ENCODE measurements at places on chromosomes 7 and 10.

DNA sequence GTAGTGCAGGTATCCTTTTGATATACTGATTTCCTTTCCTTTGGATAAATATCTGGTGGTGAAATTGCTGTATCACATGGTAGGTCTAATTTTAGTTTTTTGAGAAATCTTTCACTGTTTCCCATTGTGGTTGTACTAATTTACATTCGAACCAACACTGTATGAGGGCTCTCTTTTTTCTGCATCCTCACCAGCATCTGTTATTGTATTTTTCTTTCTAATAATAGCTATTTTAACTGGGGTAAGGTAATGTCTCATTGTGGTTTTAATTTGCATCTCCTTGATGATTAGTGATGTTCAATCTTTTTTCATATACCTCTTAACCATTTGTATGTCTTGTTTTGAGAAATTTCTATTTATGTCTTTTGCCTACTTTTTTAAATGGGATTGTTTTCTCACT lies 335.4 kb upstream of the MTPN start:
- no peak for DNase-seq

GRCh38 chr10:74991435-74991834 lies 120.0 kb upstream of the SAMD8 start:
- no peak for DNase-seq

DNA sequence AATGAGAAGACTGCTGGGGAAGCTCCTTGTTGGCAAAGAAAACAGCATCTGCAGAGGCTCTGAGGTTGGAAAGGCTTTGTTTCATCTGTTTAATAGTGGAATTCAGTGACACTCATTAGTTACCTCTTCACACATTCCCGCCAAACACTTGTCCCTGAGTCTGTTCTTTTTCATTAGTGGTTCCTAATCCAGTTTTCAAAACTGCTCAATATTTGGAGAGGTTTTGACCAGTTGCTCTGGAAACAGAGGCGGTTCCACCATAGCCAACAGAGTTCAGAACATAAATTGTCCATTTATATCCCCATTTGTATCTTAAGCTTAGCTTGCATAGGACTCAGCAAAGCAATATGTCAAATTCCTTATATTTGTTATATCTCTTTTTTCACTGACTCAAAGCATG lies 754.6 kb downstream of the AUTS2 start:
- DNase-seq: no peak

- no peak for DNase-seq
Observed at GRCh38 chr10:829241-829640, 102.3 kb downstream of the LARP4B start.

DNA sequence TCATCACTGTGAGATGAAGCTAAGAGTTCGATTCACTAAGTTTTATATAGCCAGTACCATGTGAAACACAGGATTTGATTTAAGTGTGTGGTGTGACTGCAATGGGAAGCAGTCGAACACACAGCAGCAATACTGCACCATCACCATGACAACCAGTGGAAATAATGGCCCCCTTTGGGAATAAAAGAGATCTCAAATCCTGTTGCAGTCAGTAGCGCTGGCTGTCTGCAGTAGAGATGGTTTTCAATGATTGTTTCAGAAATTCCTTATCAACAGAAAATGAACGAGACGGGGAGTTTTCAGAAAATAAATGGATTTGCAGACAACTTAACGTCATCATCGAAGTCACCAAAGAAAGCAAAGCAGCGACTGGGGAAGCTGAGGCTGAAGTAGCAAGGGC lies 91.0 kb downstream of the PTPRE start:
- DNase-seq: no peak

GRCh38 chr10:110035070-110035921 lies 27.5 kb downstream of the ADD3 start:
- no peak for DNase-seq

- no peak for DNase-seq
Observed at GRCh38 chr10:60335708-60336107, 54.0 kb downstream of the ANK3 start.

DNA sequence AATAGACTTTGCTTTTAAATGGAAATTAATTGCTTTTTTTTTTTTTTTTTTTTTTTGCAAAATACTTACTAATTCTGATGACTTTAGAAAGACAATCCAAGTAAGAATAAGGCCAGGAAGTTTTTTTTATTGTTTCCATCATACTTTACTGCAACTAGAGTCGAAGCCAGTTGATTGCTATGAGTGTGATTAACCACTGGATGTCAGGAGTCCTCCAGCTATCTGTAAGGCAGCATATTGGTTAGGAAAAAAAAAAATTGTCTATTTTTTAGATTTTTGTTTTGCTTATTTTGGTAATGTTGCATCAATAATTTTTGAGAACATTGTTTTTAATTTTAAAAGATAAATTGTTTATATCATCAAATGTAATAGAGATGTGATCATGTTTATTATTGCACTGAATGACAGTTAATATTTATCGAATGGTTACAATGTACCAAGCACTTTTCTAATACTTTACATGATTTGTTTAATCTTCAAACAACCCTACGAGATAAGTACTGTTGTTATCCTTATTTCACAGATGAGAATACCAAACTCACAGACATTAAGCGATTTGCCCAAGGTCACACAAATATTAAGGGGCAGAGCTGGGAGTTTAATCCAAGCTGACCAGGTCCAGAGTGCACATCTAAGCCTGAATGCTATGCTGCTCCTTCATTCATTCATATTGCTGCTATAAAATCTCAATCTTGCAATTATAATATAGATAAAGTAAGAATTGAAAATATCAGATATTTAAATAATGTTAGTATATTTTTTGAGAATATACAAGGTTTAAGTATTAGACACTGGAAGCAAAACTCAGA lies 19.9 kb upstream of the LMOD2 start:
- no peak for DNase-seq

DNA sequence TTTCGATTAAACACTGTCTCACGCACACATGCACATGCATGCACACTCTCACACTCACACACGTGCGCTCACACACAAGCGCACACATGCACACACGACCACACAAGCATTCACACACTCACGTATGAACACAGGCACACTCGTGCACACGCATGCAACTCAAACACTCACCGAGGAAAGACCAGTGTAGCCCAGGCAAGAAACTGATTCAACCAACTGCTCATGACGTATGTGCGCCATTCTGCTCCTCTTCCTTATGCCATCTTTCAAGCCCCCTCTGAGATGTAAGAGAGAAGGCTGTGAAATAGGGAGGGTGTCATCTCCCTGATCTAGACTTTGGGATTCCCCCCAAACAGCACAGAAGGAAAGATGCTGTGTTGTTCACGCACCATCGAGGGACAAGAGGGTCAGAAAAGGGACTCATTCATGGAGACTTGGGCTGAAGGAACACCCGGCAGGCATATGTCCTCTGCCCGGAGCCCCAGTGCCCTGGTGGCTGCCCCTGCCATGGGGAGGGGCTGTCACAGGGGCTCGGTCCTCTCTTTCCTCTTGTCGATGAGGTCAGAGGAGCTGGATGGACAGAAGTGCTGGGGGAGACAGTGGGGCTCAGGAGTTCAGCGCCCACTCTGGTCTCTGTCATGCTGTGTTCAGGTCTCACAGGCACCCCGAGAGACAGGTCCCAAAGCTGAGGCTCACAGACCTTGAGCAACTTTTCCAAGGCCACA lies 130.1 kb upstream of the SHH start:
- DNase-seq: no peak

- DNase-seq: no peak
Observed at GRCh38 chr10:69768386-69768785, 33.3 kb upstream of the COL13A1 start.

DNA sequence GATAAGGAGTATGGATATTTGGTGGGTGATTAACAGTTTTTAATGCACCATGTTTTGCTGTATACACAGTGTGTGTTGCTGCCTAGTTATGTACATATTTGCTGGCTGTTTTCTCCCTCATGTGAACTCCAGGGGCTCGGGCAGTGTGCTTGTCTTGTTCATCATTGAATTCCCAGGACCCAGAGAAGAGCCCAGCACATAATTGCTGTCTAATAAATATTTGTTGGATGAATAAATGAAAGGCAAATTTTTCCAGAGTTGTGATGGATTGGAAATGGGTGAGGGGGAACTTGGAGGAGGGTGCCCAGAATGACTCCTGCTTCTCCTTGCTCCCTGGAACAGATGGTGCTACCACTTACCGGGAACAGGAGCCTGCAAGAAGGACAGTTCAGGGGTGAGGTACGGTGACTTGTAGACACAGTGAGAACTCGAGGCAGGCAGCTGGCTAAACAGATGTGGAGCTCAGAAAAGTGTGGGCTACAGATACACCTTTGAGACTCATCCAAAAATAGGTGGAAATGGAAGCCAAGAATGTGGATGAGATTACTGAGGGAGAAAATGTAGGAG lies 586.8 kb upstream of the MGMT start:
- DNase-seq: no peak

DNA sequence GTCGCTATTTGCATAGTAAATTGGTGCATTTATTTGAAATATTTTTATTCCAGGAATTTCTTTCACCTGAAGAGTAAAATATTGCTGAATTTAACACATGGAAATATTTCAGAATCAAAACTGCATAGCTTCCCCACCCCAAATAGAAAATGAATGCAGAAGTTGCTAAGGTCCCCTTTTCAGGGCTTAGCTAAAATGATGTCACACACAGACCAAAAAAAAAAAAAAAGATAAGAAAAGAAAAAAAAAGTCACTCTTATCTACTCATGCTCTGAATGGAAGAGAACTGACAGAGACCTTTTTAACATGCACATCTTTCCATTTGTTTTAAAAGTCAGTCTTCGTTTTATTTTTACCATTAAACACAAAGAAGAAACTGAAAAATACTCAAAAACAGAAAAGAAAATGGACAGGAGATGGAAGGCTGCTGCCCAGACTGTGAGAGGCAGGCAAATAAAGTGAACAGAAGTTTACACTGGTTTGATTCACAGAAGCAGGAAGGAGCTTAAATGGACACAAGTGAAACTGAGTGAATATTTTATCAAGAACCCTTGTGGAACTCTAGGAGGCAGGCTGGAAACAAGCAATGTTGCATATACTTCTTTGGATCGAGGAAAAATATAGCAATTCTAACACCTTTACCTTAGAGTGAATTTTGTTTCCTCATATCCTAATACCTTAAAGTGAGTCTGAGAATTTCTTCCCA lies 32.0 kb downstream of the PSMC2 start:
- DNase-seq: no peak

DNA sequence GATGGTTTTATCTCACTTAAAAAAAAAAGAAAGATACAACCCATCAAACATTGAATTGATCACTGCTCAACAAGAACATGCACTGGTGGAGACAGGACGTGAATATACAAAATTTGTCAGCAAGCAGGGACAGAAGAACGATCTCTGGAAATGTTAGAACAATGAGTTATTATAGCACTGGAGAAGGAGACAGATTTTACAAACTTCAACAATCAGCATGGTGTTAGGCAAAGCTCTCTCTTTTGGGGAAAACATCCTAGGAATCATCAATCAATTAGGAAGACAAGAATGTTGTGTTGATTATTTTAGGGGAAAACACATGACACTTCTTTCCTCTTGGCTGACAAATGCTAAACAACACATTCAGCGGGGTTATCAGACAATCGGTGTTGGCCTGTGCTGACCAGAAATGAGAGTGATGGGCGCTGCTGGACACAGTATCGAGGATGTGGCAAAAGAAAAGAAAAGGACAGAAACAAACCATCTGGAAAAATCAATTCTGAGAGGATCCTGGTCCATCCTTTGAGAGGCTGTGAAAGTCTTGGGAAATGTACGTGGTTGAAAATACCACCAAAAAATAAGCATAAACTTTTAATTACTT lies 103.9 kb downstream of the RAPGEF5 start:
- no peak for DNase-seq

DNA sequence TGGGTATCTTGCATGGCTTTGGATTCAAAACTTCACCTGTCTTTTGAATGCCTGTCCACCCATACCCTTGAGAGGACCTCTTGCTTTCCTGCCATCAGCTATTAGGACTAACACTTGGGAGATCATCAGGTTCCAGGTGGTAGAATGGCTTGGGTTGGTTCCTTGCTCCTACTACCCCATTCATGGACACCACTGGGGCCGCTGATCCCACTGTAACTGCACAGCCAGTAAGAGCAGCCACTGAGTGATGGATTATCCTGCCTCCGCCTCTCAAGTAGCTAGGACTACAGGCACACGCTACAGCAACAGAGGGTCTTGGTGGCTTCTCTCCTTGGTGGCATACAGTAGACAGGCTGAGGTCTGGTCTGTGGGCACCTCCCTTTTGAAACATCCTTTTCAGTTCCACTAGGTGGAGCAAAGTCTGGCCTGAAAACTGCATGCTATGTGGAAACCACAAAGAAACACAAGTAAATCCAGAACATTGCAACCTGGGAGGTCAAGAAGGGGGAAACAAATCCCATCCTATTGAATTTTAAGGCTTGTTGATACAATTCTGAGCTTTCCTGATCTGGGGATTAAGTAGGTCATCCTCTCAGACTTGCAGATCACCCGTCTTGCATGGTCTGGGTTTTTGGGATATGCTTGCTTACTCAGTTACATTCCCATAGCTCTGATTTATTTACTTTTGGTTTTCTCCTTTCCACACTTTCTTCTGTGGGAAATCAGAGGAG lies 9.4 kb downstream of the WBP1L start:
- no peak for DNase-seq

- no peak for DNase-seq
Observed at GRCh38 chr10:31209478-31209877, 109.5 kb upstream of the ZEB1 start.

GRCh38 chr7:43557831-43558495 lies 24.9 kb upstream of the STK17A start:
- no peak for DNase-seq

- no peak for DNase-seq
Observed at GRCh38 chr7:24026351-24026750, 257.6 kb upstream of the NPY start.

- DNase-seq: no peak
Observed at GRCh38 chr7:106621393-106622132, 39.4 kb downstream of the CCDC71L start.

DNA sequence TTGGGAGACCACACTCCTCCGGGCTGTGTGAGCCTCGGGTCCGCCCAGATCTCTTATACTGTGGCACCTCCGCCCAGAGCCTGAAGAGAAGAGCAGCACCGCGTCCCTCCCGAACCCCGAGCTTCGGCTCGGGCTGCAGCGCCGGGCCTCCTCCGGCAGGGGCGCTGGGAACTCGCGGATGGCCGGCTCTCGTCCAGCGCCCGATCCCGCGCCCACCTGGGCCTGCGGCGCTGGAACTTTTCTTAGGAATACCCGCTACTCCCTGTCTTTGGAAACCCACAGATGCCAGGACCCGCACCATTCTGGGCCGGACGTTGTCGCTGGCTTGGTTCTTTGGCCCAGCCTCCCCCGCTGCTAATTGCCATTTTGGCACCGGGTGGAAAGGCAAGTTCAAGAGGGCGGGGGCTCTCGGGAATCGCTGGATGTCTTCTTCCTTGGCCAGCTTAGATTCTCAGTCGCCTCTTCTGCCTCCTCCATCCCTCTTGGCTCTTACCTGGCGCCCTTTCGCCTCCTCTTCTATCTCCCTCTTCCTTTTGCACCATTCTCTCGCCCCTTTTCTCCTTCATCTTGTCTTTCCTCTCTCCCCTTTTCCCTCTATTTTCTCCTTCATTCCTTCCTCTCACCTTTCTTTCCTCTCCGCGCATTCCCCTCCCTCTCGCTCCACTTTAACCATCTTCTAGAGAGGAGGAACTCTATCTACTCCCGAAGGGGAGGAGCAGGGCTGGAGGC lies 2.1 kb upstream of the SORCS3 start:
- no peak for DNase-seq

All from stimulated activated CD8-positive, alpha-beta memory T cell treated with anti-CD3 and anti-CD28 coated beads, Interleukin-2, amount 100 ng/mL, for 1 hour (primary cell).